ENCODE measurements at places on chromosomes 7 and 10.

- DNase-seq: no peak
These were observed 87.5 kb downstream of the SEPTIN14 start for GRCh38 chr7:55775051-55775420.

DNA sequence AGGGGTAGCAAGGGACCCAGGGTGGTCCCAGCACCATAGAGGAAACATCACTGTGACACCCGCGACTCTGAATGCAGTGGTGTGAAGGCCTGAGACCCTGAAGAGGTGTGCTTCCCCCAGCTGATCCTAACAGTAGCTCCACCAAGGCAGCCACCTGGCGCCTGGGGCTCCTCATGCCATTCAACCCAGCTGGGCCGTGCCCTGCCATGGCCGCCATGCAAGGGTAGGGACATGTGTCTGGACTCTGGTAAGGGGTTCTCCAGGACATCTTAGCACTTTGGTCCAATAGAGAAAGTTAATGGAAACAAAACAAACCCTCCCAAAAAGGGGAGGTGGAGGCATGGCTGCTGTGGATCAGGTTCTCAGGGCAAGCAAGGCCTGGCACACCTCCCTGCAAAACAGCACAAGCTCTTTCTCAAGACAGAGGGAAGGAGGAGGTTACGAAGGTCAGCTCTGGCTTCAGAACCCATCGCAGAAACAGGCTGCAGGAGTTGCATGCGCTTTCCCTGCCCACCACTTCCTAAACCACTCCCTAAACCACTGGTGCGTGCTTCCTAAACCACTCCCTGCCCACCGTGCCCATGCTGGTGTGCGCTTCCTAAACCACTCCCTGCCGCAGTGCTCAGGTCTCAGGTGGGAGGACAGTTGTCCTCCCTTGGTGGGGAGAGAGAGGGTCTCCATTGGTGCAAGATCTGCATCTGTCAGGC, 108.7 kb downstream of the LARP4B start:
- no peak for DNase-seq

GRCh38 chr10:71657604-71658466, 61.7 kb downstream of the C10orf105 start:
- DNase-seq: no peak

DNA sequence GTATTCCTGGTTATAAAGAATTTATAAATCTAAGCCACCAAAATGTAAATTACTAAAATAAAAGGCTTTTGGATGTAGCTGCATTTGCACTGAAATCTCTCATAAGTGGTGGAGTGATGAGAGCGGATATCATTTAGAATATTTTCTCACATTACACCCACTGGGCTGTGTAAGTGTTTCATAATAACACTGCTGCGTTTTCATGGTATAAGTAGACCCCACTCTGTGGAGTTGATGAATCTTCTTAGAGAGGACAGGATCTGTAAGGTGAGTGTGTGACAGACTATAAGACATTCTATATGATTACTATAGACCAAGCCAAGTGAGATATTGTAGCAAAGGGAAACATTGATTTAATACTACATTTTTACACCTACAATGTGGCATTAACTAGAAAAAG, 1024.1 kb upstream of the LRRN3 start:
- DNase-seq: no peak

DNA sequence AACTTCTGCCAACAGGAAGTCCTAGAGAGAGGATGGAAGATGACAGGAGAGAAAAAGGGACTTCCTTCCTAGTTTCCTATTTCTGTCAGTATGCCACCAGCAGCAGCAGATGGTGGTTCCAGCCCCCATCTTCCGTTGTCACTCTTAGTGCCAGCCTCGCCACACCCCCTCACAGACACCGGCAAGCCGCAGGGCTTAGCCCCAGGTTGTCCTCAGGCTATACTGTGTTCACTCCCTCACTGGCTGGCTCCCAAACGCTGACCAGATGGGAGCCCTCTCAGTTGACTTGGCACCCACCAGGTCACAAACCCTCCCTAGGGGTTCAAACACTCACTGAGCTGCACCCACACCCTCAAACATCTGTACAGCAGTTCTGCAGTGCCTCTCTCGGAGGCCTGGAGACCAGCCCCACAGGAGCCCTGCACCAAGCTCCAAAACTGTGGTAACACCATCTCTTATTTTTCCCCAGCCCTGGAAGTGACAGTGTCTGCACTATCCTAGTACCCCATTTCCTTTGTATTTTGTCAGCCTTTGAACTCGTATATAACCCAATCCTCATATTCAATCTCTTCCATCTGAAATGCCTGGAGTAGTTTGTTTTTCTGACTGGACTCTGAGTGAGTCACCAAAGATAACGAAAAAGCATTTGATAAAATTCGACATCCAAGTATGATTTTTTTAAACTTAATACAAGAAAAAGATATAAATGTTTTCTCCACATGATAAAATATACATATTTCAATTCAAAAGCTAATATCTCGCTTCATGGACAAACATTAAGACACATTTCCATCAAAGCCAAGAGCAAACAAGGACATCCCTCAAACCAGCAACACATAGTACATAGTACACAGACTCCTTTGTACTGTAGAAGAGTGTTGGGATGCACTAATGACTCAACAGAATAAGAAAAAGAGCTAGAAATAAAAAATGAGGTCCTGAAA, 34.5 kb downstream of the SMURF1 start:
- peak; percentile 71 for DNase-seq

- no peak for DNase-seq
These were observed 17.6 kb downstream of the RAMP3 start for GRCh38 chr7:45174966-45175765.

- DNase-seq: no peak
These were observed 30.5 kb downstream of the ABCB1 start for GRCh38 chr7:87570178-87570577.

GRCh38 chr10:35268791-35269257, 67.5 kb upstream of the CCNY start:
- DNase-seq: no peak

DNA sequence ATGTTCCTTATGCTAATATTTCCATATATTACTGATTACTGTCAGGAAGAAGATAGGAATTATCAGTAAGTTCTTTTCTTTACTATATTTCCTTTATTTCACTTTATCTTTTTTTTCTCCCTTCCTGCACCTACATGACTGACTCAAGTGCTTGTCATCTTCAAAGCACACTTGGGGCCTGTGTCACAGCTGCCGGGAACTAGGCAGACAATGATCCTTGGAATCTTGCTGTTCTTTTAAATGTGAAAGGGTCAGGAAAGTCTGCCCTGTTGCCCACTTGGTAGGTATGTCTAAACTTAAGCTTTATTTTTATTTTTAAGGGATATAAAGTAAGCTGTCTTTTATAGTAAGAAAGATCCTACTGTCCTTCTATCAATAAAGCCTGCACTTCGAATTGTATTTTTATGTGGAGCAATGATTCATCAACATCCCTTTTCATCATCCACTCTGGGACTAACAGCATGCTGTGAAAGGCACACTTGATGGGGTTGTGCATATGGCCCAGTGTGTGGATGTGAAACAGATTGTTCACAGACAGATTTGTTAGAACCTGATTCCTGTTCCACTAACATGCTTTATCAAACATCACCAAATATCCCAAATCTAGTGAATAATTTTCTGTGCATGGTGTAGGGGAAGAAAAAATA, 556.9 kb downstream of the DNAJB9 start:
- DNase-seq: no peak

DNA sequence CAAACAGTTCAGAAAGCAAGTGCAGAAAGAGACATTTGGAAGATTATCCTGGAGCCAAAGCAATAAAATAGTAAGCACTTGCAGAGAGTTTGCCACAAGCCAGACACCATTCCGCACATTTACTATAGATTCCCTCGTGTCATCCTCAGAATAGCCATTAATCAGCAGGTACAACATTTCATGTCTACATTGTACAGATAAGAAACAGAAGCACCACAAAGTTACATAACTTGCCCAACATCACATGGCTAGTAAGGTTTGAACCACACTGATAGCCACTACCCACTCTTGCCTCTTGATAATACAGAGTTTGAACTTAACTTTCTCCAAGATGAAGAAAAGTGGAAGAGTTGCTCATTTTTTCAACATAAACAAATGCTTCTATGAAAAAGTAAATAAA, 40.6 kb upstream of the GHITM start:
- DNase-seq: no peak

- no peak for DNase-seq
These were observed 129.2 kb downstream of the GNAI1 start for GRCh38 chr7:80263821-80264220.

DNA sequence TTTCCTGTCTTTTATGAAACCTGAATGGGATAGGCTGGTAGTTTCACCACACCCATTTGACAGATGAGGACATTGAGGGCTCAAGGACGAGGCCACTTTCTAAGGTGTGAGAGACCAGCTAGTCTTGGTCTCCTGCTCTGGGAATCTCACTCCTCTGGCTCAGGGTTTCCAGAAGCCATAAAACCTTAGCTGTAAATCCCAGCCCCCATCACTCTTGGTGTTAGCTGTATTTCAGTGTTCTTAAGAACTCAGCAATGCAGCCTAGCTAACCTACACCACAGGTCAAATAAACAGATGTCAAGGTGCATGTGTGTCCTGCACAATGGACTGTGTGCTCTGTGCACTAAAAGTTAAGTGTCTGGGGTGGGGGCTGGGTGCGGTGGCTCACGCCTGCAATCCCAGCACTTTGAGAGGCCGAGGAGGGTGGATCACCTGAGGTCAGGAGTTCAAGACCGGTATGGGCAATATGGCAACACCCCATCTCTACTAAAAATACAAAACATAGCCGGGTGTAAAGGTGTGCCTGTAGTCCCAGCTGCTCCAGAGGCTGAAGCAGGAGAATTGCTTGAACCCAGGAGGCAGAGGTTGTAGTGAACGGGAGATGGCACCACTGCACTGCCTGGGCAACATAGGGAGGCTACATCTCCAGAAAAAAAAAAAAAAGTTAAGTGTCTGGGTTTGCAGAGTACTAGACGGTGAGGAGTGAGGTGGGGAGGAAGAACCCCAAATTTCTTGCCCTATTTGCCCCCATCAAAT, 567 bp upstream of the EPO start:
- peak; percentile 48 for DNase-seq

DNA sequence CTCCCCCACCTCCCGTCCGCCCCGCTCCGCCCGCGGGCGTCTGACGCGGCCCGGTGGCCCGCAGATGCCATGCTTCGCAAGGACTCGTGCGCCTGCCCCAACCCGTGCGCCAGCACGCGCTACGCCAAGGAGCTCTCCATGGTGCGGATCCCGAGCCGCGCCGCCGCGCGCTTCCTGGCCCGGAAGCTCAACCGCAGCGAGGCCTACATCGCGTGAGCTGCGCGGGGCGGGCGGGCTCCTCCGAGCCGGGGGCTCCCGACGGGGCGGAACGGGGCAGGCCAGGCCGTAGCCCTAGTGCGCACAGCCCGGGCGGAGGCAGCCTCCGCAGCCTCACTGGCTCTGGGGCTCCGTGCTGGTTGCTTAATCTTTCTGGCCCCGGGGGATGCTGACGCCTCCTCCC, 2.8 kb downstream of the ASIC3 start:
- DNase-seq: no peak

- DNase-seq: no peak
These were observed 52.6 kb downstream of the DPYSL4 start for GRCh38 chr10:132239126-132240031.

DNA sequence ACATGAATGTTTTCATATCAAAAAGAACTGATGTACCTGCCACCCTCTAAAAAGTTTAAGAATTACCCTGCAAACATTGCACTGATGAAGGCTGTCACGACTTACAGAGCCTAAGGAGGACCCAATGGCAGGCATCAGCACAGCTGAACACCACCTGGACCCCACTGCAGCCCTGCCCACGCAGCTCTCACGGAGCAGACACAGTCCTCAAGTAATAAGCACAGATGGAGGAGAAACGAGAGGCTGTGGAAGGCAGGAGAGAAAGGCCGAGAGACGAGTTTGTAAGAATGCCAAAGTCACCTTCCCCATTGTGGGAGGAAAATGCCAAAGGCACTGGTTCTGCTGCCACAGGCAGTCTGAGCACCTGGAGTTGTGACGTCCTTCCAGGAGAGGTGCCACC, 135.0 kb downstream of the DLG5 start:
- DNase-seq: no peak

- peak; percentile 24 for DNase-seq
These were observed 220.9 kb upstream of the MKLN1 start for GRCh38 chr7:131106681-131107336.

DNA sequence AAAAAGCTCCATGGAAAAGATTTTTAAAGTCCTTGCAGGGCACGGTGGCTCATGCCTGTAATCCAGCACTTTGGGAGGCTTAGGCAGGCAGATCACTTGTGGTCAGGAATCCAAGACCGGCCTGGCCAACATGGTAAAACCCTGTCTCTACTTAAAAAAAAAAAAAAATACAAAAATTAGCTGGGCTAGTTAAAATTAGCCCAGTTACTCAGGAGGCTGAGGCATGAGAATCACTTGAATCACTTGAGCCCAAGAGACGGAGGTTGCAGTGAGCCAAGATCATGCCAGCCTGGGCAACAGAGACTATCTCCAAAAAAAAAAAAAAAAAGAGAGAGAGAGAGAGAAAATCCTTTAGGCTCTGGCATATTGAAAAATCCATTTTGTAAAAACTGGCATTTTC, 61.9 kb downstream of the CCDC6 start:
- DNase-seq: no peak

- no peak for DNase-seq
These were observed 42.3 kb downstream of the ATAD1 start for GRCh38 chr10:87775766-87776165.

DNA sequence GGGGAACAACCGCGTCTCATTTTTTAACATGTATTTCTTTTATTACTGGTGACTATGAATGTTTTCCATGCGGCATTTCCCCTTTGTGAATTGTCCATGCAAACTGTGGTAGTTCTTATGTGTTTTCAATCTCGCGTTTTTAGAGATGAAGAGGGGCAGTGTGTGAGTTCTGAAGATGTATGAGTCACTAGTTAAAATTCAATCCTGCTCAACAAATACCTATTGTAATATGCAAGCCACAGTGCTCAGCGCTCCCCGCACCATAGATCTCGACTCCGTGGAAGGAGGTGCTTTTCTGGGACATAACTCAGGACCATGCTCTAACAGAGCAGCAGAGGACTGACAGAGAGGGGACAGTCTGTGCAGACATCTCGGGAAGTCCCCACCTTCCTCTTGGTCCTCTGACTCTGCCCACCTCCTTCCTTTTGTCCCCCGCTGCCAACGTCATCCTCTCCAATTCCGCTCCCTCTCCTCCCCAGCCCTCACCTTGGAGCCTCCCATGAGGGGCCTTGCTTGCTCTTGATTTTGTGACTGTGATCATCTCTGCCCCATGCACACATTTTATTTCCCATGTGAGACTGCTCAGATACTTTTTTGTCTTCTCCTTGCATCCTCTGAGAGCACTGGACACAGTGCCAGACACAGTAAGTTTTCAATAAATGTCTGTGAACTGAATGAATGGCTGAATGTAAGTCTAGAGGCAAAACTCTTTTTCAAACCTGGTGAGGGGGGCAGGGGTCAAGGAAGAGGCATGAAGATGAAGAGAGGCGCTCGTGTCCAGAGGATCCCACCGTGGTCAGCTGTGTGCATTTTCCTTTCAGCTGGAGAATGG, 42.7 kb upstream of the PLEKHA1 start:
- DNase-seq: peak; percentile 87

- no peak for DNase-seq
These were observed 51.7 kb upstream of the FZD8 start for GRCh38 chr10:35693800-35694199.

GRCh38 chr7:37142958-37143357, 305.7 kb downstream of the ELMO1 start:
- DNase-seq: no peak

GRCh38 chr7:23645822-23646221, 34.2 kb upstream of the FAM221A start:
- DNase-seq: no peak

Data from SK-MEL-5 (cell line).